ENCODE measurements at places on chromosomes 11 and 22. TPM values are rescaled to one million over a fixed set of nuclear protein-coding genes. Genes with fewer than 3 reads are reported as not detected.

Gene YPEL1
- 0.73 TPM for total RNA-seq

Gene CCDC87
- total RNA-seq: 0.49 TPM

Gene CCND1
- total RNA-seq: 332 TPM

Gene POU2AF2
- not detected for total RNA-seq

Gene NXF1
- 38.9 TPM for total RNA-seq

Gene CD6
- not detected for total RNA-seq

Gene JAML
- total RNA-seq: not detected

Gene CASP1
- total RNA-seq: 11.4 TPM

Gene MYO18B
- not detected for total RNA-seq

Gene SCGB1A1
- not detected for total RNA-seq

Gene APOA4
- total RNA-seq: not detected
